CD8-positive, alpha-beta memory T cell (primary cell): ENCODE measurements at places on chromosomes 13 and 19.

DNA sequence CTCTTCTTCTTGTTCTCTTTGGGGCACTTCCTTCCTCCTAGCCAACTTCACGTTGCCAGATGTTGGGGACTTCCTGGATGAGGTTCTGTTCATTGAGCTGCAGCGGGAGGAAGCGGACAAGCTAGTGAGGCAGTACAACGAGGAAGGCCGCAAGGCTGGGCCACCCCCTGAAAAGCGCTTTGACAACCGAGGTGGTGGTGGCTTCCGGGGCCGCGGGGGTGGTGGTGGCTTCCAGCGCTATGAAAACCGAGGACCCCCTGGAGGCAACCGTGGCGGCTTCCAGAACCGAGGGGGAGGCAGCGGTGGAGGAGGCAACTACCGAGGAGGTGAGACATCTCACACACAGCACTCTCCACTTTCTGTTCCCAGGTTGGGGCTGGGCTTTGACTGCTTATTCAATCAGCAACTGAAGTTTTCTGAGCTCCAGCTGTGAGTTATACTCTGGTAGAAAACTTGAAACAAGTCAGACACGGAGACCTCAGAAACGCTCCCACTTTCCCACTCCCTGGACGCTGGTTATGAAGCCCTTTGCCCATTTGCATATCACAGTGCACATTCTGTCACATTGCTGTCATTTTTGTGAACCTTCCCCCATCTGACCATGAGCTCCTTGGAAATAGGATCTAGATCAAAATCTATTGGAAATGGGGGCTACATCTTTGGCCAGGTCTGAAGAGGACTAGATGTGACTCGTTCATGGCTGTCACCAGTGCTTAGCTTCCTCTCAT is 7.2 kb upstream of the CCDC97 start:
- peak; percentile 78 for DNase-seq
- peaks cover 44% of the 10 kb centered on the region for H3K36me3 ChIP-seq
- peak overlapping the region; percentile 27 for H3K4me3 ChIP-seq
- no peaks in the 10 kb centered on the region for H3K27me3 ChIP-seq
- peaks cover 100% of the 10 kb centered on the region for H3K4me1 ChIP-seq

DNA sequence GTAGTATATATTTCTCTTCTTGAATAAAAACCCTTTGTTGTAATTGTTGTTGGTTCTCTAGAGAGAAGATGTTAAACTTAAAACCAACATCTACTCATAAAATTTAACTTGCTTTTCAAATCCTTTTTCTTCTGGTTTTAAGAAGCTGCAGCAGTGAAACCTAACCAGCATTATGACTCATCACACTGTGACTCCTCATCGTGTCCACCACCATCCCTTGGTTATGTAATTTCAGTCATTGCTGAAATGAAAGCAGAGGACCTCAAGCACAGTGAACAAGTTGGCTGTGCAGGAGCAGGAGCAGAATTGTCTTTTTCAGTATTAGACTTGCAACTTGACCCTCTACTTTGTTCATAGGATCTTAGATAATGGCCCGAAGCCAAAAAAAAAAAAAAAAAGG is 64.9 kb upstream of the HTR2A start:
- no peaks in the 10 kb centered on the region for H3K36me3 ChIP-seq
- no peak overlapping the region for H3K27ac ChIP-seq
- no peaks in the 10 kb centered on the region for H3K27me3 ChIP-seq
- no peaks in the 10 kb centered on the region for H3K4me1 ChIP-seq

- no peaks in the 10 kb centered on the region for H3K27me3 ChIP-seq
- no peak overlapping the region for H3K4me3 ChIP-seq
- H3K4me1 ChIP-seq: no peaks in the 10 kb centered on the region
- peaks cover 8% of the 10 kb centered on the region for H3K36me3 ChIP-seq
- DNase-seq: no peak
- H3K27ac ChIP-seq: no peak overlapping the region
Observed at GRCh38 chr13:49553888-49554287, 31.5 kb downstream of the RCBTB1 start.

- H3K36me3 ChIP-seq: no peaks in the 10 kb centered on the region
- peak overlapping the region; percentile 83 for H3K27ac ChIP-seq
- peak overlapping the region; percentile 94 for H3K4me3 ChIP-seq
- DNase-seq: no peak
- no peaks in the 10 kb centered on the region for H3K27me3 ChIP-seq
- H3K4me1 ChIP-seq: peaks cover 22% of the 10 kb centered on the region
Observed at GRCh38 chr19:19137556-19138108, 646 bp downstream of the TMEM161A start.

- no peak overlapping the region for H3K4me3 ChIP-seq
- H3K27ac ChIP-seq: no peak overlapping the region
- no peaks in the 10 kb centered on the region for H3K27me3 ChIP-seq
- H3K36me3 ChIP-seq: no peaks in the 10 kb centered on the region
- no peak for DNase-seq
Observed at GRCh38 chr13:65650321-65650720, 1579.8 kb downstream of the PCDH9 start.
